ENCODE measurements at places on chromosomes 3 and 15.

DNA sequence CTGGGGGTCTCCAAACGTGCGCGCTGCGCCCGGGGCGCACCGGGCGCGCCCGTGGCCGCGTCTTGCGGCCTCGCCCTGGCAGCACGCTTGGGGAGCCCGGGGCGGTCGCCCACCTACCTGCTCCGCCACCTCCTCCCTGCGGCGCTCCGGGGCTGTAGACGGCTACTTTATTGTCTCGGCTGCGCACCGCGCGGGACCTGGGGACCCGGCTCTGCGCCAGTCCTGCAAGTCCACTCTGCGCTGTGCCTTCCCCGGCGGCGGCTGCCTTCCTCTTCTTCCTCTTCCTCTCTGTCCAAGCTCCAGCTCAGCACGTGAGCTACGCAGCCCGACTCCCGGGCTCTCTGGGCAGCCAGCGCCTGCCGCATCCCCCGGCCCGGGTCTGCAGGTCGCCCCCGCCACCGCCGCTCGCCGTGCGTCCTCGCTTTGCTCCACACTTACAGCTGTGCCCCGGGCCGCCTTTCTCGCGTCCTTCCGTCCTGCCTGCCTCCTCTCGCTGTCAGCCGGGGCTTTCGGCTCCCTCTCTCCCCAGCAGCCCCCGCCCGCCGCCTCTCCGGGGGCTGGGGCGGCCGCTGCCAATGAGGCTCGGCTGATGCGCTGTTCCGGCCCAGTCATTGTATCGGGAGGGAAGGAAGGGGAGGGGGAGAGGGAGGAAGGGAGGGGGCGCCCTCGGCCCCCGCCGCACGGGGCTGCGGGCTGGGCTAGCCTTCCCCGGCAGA, 156.4 kb upstream of the FRMD4B start:
- no peak for DNase-seq

DNA sequence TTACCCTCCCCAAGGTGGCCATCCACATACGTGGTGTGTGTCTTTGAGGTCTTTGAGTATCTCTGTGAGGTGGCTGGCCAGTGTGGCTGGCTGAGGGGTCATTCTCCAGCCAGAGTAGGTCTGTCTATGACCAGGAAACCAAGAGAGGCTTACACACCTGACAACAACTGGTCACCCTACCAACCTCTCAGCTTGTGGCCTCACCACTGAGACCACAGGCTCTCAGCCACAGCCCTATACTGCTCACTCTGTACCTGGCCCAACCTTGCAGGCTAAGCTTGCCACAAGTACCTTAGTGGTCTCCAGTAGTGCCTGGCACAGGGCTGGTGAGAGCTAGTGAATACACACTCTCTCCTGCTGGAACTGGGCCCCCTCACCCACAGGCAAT, 5.1 kb downstream of the HEMK1 start:
- peak; percentile 56 for DNase-seq

- peak; percentile 57 for DNase-seq
Measured at GRCh38 chr3:71425491-71426071, 157.9 kb downstream of the FOXP1 start.

DNA sequence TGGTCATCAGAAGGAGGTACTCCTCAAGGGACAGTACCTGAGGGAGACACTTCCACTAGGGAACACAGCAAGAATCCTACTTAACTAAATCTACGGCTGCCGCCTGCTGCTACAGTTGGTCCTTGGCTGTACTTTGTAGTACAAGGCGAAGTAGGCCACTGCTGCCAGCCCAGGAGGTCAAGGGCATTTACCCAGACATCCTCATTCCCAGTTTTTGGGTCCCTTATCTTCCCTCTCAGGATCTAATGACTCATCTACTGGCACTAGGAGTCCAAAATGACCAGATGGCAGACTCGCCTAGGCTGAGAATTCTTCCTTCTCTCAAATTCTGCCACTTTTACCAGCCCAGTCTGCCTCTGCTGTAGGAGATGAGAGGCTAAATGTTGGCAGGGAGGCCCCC, 27.1 kb upstream of the LAMP3 start:
- DNase-seq, result no peak

- DNase-seq, result no peak
Measured at GRCh38 chr3:66472313-66473134, 28.3 kb downstream of the LRIG1 start.

- no peak for DNase-seq
Measured at GRCh38 chr15:94259121-94259751, 27.9 kb downstream of the MCTP2 start.

DNA sequence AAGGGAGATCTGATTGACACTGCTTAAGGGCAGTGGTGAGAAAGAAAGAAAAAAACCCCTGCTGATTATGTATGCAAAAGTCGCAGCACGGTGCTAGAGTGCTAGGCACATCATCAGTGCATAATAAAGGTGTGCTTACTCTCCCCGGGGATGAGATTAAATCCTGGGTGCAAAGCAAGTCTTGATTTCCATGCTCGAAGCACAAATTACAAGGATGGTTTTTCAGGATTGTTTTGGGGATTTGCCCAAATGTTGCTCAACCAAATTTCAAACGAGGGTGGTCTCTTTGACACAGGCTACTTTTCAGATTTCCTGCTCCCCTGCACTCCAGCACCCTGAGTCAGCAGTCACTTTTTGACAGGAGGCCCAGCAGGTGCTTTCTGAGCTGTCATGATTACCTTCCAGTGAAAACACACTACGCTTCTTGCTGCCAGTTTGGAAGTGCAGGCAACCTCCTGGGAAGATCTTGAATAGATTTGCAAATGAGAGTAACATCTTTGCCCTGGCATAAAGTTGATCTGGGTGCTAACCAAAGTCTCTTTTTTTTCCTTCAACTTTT, 167.5 kb upstream of the TRIM42 start:
- no peak for DNase-seq

DNA sequence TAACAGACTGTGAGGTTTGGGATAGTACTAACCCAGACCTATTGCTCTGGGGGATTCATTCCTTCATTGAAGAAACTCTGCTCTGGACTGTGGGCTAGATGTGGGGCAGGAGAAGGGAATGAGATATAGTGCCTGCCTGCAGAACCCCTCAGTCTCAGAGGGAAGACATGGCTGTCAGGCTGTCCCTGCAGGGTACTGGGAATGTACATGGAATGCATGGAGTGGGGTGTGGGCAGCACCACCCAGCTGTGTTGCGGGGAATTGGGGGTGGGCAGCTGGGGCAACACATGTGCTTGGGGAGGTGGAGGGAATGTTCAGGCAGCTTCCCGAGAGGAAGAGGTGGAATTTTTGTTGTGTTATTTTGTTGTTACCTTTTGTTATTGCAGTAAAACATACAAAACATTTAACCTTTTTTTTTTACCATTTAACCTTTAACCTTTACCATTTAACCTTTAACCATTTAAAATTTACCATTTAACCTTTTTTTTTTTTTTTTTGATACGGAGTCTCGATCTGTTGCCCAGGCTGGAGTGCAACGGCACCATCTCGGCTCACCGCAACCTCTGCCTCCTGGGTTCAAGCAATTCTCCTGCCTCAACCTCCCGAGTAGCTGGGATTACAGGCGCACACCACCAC, 7.3 kb downstream of the PAQR5 start:
- DNase-seq, result no peak

- DNase-seq, result peak; percentile 68
Measured at GRCh38 chr3:48634661-48635221, 520 bp downstream of the SLC26A6 start.

DNA sequence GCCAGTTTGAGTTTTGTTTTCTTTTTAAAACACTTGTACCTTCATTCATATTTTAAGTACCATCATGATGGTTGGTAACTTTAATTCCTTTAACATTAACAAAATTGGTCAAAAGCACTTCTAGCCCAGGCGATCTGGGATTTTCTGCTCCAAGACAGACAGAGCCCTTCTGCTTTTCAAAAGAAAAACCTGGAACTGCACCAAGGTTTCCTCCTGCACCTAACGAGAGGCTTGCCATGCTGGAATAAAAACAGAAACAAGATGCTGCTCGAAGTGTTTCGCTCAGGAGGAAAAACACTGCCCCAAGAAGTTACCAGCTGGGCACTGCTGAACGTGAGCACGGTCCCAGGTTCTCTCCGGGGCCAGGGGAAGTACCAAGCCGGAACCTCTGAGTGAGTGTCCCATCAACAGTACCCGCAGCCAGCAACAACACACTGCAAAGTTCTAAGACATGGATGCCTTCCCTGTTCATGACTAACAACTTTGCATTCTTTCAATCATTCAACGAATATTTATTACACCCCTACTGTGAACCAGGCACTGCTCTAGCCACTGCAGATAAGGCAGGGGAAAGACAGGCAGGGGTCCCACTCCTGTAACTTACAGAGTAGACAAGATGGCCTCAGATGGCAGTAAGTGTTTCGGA, 98.8 kb downstream of the XXYLT1 start:
- no peak for DNase-seq
